ENCODE measurements at places on chromosomes 4 and X. TPM values are rescaled to one million over a fixed set of nuclear protein-coding genes. Genes with fewer than 3 reads are reported as not detected.

- DNase-seq, result no peak
Observed at GRCh38 chr4:173524218-173525117, 5.6 kb downstream of the HAND2 start.

Gene EXOC1L
- total RNA-seq, result not detected

Gene SEC31A
- 104 TPM for total RNA-seq

Gene GABRG1
- not detected for total RNA-seq

DNA sequence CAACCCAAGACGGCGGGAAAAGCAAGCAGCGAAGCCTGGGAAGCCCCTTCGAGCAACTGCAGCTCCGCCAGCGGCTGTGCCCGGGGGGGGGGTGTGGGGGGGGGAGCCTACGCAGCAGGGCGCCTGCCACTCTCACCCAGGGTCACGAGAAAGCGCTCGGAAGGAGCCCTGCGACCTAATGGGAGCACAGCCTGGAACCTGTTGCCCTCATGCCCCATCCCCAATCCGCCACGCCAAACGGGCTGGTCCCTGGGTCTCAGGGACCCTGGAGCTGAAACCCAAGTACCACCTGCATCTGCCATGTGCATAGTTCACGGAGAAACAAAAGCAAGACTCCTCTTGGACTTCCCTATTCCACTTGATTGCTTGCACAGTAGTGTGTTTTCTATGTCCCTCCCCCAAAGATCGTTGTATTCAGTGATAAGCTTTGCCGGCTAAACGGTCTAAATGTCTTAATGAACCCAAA lies 359 bp upstream of the GAB3 start:
- DNase-seq, result no peak

- no peak for DNase-seq
Observed at GRCh38 chr4:93879919-93880318, 51.4 kb downstream of the ATOH1 start.

Gene MND1
- total RNA-seq, result 0.54 TPM

Gene S100P
- total RNA-seq, result 0.27 TPM

GRCh38 chr4:73021634-73022033 lies 47.9 kb downstream of the COX18 start:
- no peak for DNase-seq

GRCh38 chrX:134875671-134876070 lies 115.1 kb upstream of the SMIM10 start:
- no peak for DNase-seq

- DNase-seq, result no peak
Observed at GRCh38 chr4:26343038-26343398, 22.2 kb downstream of the RBPJ start.

Gene DMP1
- not detected for total RNA-seq

Data from hematopoietic multipotent progenitor cell (in vitro differentiated cells).